ENCODE measurements at places on chromosomes 1 and 21. TPM values are rescaled to one million over a fixed set of nuclear protein-coding genes. Genes with fewer than 3 reads are reported as not detected.

LYPD8 gene
- 0.45 TPM for total RNA-seq

SERINC2 gene
- total RNA-seq = 28.7 TPM

NUF2 gene
- total RNA-seq = 22.4 TPM

HENMT1 gene
- total RNA-seq = 4.0 TPM

ATP6V1G3 gene
- not detected for total RNA-seq

KCNJ9 gene
- total RNA-seq = not detected

TMEM50A gene
- 96.8 TPM for total RNA-seq

ZCCHC17 gene
- total RNA-seq = 25.4 TPM

USH2A gene
- total RNA-seq = not detected

KCNE2 gene
- not detected for total RNA-seq
